ENCODE measurements at places on chromosomes 11 and 22.

GRCh38 chr11:1930462-1930830, 10.9 kb downstream of the TNNT3 start:
- DNase-seq = no peak

DNA sequence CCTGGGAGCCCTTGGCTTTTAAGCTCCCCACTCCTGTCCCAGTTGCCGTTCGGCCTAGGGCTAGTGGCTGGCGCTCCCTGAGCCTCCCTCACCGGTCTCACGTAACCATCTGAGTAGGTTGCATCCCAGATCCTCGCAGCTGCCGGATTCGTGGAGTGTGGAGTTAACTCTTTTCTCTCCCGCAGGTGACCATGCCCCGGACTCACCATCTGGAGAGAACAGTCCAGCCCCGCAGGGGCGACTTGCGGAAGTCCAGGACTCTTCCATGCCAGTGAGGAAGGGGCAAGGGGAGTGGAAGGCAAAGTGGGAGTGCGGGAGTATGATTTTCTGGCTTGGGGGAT, 902 bp downstream of the MUS81 start:
- DNase-seq = no peak

- DNase-seq = no peak
These were observed 194.2 kb upstream of the DDI1 start for GRCh38 chr11:103842191-103842590.

GRCh38 chr11:57479911-57480310, 19.6 kb downstream of the RTN4RL2 start:
- no peak for DNase-seq

- DNase-seq = no peak
These were observed 3.4 kb upstream of the KREMEN1 start for GRCh38 chr22:29069463-29069862.

GRCh38 chr11:112613051-112613972, 347.9 kb upstream of the NCAM1 start:
- no peak for DNase-seq

GRCh38 chr11:96229354-96229977, 113.5 kb downstream of the MAML2 start:
- DNase-seq = no peak

GRCh38 chr11:68550485-68550817, 89.9 kb downstream of the PPP6R3 start:
- DNase-seq = peak; percentile 33

DNA sequence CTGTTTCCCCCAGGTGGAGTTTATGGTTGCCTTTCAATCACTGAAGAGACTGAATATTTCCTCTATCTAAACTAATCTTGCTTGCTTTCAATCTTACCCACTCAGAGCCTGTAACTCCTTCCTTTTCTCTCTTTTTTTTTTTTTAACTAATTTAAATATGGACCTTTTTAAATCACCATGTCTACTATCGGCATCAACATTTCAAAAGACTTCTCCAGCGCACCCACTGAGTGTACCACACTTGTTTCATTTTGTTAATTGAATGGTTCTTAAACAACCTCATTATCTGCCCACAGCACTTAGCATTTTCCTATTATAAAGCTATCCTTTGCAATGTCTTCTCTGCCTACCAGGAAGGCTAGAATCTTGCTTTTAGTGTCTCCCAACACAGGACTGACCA, 1212.5 kb downstream of the LRRC4C start:
- DNase-seq = no peak

DNA sequence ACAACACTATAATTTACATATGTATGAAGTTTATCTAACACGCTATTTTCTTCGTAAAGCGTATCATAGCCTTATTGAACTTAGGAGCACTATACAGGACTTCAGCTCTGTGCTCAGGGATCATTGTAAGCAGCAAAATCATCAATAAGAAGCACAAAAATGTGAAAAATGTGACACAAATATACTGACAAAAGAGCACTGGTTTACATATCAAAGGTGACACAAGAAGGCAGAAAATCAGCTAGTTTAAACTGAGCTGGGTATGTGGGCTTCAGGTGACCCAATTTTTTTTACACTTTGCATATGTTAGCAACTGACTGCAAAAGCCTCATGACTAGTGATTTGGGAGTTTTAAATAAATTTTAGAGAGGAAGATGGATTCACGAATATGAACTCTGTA, 215.2 kb upstream of the CHORDC1 start:
- no peak for DNase-seq

DNA sequence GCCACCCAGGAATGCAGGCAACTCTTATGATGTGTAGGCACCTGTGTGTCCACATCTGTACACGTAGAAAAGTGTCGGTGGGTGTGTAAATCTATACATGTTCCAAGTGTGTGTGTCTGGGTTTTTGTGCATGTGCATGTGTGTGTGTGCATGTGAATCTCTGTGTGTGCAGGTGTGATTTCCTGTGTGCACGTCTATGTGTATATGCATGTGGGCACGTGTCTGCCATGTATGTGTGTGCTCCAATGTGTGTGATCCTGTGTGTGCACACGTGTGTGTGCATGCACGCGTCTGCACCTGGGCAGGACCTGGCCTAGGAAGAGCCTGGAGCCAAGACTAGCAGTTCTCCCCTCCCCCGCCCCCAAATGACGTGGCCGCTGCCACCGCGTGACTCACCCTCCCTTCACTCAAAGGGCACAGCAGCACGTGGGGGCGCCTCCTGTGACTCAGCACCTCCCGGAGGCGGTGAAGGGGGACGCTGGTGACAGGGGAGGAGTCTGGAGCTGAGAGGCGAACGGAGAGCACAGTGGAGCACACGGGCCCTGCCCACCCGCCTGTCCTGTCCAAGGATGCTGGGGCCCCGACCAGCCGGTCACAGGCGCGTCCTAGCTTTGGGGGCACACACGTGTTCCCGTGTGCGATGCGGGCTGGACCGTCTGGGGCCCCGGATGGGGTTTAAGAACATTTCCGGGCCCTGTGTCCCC, 10.1 kb downstream of the PIM3 start:
- DNase-seq = peak; percentile 98

- no peak for DNase-seq
These were observed 90.6 kb downstream of the SYN3 start for GRCh38 chr22:32967386-32968101.

DNA sequence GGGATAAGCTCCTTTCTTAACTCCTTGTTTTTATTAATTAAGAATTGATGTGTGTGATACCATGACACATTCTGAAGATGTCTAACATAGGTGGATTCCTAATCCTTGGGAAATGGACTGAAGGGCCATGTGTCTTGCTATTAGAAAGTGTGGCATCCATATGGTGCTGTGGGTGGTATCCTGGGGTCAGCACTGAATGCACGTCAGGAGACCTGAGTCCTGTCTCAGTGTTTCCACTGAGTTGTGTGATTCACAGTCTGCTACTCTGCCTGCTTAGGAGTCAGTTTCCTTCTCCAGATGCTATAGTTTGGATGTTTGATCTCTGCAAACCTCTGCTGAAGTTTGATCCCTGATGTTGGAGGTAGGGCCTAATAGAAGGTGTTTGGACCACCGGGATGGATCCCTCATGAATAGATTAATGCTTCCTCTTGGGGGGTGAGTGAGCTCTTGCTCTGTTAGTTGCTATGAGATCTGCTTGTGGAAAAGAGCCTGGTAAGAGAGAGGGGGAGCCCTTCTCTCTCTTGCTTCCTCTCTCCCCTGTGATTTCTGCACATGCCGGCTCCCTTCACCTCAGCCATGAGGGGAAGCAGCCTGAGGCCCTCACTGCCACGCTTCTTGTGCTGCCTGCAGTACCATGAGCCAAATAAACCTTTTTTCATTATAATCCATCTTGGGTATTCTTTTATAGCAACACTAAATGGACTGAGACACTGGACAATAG, 666.5 kb downstream of the NTM start:
- no peak for DNase-seq

DNA sequence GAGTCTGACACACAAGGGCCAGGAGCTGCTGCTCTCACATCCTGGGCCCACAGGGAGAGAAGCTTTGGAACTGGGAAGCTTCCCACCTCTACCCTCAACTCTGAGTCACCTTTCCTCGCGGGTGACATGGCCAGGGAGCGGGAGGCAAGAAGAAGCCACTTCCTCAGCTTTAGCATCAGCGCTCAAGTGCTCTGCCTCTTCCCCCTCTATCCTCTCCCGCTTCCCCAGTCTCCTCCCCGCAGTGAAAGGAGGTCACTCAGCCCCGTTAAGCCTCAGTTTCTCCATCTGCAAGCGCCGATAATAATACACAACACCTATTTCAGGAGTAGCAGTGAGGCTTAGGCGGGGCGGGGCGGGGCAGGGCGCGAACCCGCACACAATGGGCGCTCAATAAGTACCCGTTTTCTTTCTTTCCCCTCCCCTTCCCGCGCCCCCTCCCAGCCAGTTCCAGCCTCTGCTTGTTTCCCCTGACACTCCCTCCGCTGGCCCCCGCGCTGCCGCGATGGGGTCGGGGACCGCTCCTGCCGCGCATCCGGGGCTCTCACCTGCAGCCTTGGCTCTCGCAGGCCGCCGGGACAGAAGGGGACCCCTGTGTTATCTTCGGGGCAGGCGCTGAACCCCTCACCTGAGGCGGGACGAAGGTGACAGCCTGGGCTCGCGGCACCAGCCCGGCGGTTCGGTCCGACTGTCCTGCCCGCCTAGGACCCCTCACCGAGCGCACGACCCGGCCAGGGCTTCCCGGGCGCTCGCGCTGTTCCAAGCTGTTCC, 892 bp downstream of the GDPD5 start:
- peak; percentile 45 for DNase-seq

DNA sequence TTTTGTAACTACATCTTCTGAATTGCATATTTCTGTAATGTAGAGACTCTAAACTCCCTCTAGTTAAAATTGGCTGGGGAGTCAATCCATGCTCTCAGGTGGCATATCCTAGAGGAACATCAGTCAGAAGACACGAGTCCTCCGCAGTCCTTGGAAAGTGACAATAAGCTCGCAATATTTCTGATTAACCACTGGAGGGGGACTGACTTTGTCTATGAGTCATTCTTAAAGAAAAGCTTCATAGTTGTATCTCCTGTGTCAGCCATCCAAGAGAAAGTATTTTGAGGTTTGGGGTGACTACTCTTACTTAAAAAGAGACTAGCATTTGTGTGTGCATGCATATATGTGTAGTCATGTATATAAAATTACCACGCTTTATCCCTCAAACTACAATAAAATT, 60.2 kb downstream of the SLN start:
- DNase-seq = no peak

DNA sequence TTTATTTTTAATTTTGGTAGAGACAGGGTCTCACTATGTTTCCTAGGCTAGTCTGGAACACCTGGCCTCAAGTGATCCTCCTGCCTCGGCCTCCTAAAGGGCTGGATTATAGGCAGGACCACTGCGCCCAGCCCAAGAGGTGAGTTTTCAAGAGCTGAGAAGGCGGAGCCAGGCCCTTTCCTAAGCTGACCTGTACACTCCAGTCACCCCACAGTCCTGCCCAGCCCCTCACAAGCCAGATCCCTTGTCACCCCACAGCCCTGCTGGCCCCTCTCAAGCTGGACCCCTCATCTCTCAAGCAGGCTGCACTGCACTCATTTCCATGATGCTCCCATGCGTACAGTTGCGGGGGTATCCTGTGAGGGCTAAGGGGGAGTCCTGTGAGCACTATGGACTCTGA, 2.9 kb downstream of the DENND6B start:
- DNase-seq = no peak

- DNase-seq = no peak
These were observed 95.1 kb upstream of the PLET1 start for GRCh38 chr11:112355726-112356125.

GRCh38 chr11:46617134-46617971, at the start of the genes ATG13 and HARBI1:
TSS of gene ATG13 (plus strand) at chr11:46617553. CDS start at chr11:46644292, 26,739 bp downstream.
TSS of gene HARBI1 (minus strand) at chr11:46617227. CDS start at chr11:46616237, 990 bp downstream.
- peak; percentile 95 for DNase-seq

DNA sequence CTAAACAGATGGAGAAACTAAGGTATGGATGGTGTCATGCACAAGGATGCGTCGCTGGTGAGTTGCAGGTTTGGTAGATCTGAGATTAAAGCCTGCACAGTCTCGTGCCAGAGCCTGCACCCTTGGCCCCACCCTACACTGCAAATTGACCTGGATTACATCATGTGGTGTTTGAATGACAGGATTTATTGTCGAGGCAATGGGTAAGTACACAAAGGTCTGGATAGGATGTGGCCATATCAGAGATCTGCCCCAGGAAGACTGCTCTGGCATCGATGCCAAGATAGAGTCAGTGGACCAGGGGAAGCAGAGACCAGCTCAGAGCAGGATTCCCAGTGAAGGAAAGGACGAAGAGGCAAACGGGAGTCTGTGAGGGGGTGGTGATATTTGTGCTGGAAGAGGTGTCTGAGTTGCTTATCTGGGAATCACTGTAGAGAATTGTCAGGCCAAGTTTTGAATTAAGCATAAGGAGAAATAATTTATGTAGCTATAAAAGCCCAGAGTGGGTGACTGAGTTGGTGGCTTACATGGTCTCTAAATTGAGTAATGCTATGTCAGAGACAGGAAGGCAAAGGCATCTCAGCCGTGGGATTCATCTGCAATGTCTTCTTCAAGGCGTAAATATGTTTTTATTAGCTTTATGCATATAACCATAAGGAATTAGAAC, 499.6 kb upstream of the B3GAT1 start:
- no peak for DNase-seq

DNA sequence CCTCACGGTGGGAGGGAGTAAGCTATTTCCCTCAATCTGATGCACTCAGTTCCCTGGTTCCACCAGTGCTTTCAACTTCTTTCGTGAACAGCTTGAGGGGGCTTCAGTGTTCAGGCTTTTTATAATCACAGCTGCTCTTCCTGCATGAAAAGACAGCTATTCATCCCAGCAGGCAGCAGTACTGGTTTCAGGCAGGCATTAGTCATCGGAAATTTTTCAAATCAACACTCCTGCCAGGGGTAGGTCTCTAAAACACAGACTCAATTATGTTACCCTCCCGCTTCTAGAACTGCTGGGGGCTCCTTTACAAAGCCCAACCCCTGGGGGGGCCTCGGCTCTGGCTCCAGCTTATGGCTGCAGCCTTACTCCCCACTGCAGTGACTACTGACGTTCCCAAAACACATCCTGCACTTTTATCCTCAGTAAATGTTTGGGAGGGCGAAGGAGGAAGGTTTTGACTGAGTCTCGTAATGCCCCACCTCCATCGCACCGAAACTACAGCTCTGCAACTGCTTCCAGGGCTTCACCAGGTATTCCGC, 5.8 kb downstream of the POLDIP3 start:
- no peak for DNase-seq

GRCh38 chr22:46150034-46150654, at the start of gene PPARA:
TSS of gene PPARA (plus strand) at chr22:46150526. CDS start at chr22:46198384, 47,858 bp downstream.
- peak; percentile 90 for DNase-seq

GRCh38 chr11:72609476-72609875, 64.7 kb downstream of the PDE2A start:
- no peak for DNase-seq

- no peak for DNase-seq
These were observed 34.3 kb downstream of the TSPAN18 start for GRCh38 chr11:44760917-44761550.

GRCh38 chr11:27912916-27913315, 195.0 kb downstream of the KIF18A start:
- no peak for DNase-seq

GRCh38 chr11:34300026-34300925, 57.5 kb downstream of the ABTB2 start:
- DNase-seq = no peak

DNA sequence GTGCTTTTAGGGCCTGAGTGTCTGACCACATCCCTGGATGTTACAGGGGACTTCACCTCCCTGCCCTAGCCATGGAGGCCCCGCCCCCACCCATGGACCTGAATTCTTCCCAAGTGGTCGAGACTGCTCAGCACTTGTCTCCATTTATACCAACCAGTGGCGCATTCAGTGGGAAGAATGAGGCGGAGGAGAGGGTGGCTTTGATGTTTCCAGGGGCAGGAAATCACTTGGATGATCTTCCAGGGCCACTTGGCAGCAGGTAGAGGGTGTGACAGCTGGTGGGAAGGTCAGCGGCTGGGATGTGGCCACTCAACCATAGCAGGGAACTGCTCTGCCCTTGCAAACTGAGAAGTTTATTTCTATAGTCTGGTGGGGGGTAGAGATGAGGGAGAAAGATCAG, 155.1 kb upstream of the BLID start:
- DNase-seq = no peak

Measured in activated naive CD4-positive, alpha-beta T cell treated with Interleukin-2 at 50 U/mL for 16 hours (primary cell).